ENCODE measurements at places on chromosomes 1 and 21.

GRCh38 chr1:1272341-1273208, 1.1 kb downstream of the UBE2J2 start:
- no peak for DNase-seq

- no peak for DNase-seq
Measured at GRCh38 chr1:61190153-61190552, 107.8 kb downstream of the NFIA start.

- DNase-seq: no peak
Measured at GRCh38 chr1:147171399-147172167, 687 bp downstream of the PRKAB2 start.

DNA sequence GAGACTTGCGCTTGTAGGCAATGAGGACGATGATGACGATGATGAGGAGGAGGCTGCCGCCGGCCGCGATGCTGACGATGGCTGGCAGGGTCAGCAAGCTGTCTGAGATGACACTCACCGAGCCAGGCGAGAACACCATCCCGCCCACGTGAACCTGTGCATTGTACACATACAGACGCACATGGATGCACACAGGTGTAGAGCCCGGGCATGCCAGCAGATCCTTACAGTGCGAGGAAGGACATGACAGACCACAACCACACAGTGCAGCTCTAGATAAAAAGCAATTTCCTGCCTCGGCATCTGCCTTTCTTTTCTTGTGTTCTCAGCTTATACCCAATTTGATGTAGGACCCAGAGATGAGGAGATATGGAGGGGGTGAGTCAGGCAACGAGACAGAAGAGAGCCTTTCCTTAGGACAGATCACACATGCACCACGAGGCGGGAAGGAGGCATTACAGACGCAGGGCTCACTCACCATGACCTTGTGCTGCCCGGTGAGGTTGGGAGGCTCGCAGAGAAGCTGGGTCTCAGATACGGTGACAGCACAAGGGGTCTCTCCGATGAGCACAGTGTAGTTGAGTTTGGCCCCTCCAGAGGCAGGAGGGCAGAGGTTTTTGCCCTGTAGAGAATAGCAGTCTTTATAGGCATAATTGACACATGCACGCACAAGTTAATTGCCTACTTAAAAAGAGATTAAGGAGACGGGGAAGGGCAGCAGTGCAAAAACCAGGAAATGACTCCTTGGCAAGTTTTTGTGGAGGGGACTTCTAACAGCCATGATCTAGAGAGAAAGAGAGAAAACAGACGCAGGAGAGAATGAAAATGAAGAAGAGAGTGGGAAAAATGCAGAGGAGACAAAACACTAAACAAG, 133.9 kb upstream of the CD34 start:
- DNase-seq: no peak

GRCh38 chr1:46603481-46603857, 599 bp downstream of the MKNK1 start:
- no peak for DNase-seq

DNA sequence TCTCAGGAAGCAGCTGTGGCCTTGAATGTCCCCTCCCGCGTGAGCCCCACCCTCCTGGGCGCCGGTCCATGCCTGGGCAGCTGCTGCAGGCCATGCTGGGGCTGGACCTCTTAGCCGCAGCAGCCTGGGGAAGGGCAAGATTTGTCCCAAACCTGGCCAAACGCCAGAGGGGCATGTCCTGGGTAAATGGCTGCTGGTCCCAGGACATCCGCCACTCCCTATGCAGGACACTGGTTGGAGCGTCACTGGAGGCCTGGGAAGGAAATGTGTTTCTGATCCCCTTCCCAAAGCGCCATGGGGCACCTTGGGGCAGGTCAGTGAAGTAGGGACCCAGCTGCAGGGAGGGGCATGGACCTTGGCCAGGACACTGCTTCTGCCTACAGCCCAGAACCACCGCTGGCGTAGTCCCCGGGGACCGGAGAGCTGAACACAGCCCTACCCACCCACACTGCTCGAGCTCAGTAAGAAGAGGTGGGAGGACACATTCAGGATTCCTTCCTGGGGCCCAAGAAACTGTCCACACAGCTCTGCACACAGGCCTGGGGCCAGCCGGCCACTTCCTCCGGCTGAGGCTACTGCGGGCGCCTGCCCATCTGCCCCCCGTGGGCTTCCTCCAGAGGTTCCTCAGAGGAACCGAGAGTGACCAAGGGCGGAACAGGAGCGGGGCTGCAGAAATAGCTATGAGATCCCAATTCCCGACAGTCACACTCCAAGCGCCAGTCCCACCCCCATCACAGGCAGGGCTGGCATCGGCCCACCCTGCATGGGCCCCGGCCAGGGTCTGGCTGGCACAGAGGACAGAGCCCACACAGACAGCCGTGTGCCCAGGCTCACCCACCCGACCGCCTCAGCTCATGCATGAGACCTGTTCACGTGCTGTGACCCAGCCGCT, 10.8 kb upstream of the PLEKHG5 start:
- no peak for DNase-seq

GRCh38 chr1:147569587-147570241, 28.4 kb downstream of the BCL9 start:
- DNase-seq: no peak

DNA sequence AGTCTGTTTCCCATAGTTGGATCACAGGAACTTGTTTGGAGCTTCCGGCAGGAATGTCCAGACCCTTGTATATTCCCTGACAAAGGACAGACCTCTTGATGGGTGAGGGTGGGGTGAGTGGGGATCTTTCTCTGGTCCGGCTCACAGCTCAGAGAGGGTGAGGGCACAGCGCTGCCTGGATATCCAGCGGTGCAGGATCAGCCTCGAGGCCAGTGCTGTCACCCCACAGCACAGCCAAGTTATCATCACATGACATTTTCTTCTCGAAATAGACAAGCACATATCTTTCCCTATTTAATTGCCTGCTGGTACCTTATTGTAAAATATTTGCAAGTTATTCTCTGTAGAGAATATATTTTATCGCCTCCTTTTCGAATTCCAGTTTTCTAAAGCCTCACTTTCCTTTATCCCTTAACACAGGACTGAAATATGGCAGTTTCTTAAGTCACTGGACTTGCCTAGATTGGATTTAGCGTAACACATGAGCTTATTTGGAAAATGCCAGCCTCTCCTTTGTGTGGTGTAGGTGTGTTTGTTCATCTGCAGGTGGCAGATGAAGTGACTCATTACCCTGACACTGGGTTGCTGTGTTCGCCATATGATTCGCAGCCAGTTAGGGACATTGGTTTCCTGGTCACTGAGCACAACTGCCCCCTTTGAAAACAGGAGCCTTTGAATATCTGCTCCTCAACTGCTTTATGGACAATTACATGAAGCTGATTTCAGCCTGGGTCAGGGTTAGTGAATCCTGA, 21.4 kb downstream of the CLIC6 start:
- DNase-seq: no peak
